ENCODE measurements at places on chromosomes 16 and 17. TPM values are rescaled to one million over a fixed set of nuclear protein-coding genes. Genes with fewer than 3 reads are reported as not detected.

The SLFN14 gene
- polyA plus RNA-seq: not detected

The CLEC18C gene
- polyA plus RNA-seq: not detected

The ASPA gene
- polyA plus RNA-seq: 0.68 TPM

The CBFA2T3 gene
- 2.6 TPM for polyA plus RNA-seq

The CBX2 gene
- polyA plus RNA-seq: 1.0 TPM

The MYL4 gene
- polyA plus RNA-seq: 0.52 TPM

The SPATA32 gene
- polyA plus RNA-seq: not detected

The PFN1 gene
- 220 TPM for polyA plus RNA-seq

The ABCC12 gene
- 0.07 TPM for polyA plus RNA-seq

The CHST6 gene
- 0.08 TPM for polyA plus RNA-seq

The CCL1 gene
- polyA plus RNA-seq: not detected

The CUEDC1 gene
- polyA plus RNA-seq: 46.4 TPM
